ENCODE measurements at places on chromosomes 3 and 15.

- DNase-seq: no peak
Observed at GRCh38 chr3:124322309-124322880, 330.5 kb upstream of the ROPN1 start.

- DNase-seq: peak; percentile 16
Observed at GRCh38 chr3:12954891-12955650, 113.7 kb upstream of the RPL32 start.

DNA sequence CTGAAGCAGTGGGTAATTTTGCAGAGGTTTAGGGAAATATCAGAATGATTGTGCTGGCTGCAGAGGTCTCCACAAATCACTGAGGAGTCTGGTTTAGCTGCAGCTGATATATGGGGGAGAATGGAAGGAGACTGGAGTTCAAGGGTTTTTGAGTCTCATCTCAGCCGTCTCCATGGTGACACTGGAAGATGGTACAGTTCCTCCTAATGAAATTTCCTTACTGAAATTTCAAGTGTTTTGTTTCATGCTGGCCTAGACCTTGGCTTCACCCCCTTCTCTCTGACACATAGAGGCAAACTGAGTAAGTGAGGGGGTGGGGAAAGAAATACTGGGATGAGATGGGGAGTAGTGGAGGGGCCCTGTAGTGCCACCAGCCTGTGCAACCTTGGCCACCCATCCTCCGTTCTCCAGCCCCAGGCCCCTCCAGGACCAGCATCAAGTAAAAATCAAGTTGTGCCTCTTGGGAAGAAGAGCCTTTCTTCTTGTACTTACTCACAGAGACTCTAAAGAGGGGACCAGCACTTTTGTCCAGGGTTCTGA lies 17.8 kb upstream of the MORF4L1 start:
- no peak for DNase-seq

DNA sequence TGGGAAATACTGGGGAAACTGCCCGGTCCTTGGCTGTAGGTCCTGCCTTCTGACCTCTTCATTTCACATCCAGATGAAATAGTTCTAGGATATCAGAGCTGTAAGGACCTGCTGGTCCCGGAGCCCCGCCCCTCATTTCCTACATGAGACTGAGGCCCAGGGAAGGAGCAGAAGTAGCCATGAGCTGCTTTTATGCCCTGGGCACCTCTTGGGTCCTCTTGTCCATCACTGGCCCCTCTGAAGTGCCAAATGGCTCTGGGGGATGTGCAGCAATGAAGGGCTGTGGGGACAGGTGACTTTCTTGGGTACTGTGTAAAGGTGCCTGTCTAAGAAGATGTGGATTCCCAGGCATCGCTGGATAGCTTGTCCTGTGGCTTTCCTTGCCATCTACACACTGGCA lies 40.3 kb upstream of the ESYT3 start:
- no peak for DNase-seq

- DNase-seq: no peak
Observed at GRCh38 chr15:76636059-76636458, 269.1 kb downstream of the SCAPER start.

- DNase-seq: no peak
Observed at GRCh38 chr15:49876401-49877038, 242.5 kb downstream of the ATP8B4 start.

- no peak for DNase-seq
Observed at GRCh38 chr3:51221959-51222358, 163.1 kb upstream of the MANF start.

DNA sequence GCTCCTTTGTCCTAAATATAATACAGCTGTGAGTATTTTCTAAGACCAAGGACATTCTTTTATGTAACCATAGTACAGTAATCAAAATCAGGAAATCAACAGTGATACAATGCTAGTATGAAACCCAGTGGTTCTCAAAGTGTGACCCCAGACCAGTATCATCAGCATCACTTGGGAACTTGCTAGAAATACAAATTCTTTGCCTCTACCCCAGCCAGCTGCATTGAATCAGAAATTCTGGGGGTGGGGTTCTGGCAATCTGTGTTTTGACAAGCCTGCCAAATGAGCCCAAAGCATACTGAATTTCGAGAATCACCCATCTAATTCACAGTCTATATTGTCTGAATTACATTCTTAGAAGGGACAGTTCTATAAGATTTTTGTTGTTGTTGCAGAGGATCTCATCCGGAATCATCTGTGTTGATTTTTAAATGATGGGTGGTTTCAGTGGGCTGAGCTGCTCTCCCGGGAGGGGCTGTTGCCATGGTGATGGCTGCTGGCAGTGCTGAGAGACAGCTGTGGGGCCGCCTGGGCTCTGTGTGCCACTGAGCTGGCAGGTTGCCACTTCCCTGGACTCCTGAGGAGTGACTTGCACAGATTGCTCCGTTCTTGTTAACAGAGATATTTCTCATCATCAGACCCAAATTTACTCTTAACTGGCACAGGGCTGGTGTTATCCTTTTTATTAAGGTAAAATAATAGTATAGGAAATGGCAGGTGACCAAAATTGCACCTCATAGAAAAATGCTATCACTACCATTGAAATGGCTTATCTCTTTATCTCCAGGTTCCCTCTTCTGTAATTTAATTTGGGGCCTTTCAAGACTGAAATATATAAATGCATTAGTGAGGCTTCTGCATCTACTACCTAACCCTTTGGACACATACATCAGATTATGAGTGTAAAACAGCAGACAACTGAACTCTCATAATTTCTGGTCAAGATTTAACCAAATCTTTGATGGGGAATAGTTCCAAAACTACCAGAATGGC lies 56.5 kb downstream of the NEK11 start:
- peak; percentile 50 for DNase-seq

GRCh38 chr15:24857763-24858162 lies 97.0 kb upstream of the SNRPN start:
- DNase-seq: no peak

DNA sequence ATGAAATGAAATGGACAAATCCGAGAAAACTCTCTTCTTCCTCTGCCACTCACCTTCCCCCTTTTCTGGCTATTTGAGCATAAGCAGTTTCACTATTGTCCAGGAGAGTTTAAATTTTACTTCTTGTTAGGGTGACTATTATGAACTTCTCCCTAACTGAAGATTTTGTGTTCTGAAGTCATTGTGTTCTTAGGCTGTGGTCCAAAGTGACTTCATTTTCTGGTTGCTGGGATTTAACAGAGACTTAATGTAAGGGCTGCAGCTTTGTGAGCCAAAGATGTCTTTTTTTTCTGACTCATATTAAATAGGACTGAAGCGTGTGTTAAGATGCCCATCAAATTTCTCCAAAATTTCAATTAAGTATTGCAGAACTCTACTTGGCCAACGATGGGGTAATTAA lies 46.5 kb upstream of the FSTL1 start:
- DNase-seq: peak; percentile 37

DNA sequence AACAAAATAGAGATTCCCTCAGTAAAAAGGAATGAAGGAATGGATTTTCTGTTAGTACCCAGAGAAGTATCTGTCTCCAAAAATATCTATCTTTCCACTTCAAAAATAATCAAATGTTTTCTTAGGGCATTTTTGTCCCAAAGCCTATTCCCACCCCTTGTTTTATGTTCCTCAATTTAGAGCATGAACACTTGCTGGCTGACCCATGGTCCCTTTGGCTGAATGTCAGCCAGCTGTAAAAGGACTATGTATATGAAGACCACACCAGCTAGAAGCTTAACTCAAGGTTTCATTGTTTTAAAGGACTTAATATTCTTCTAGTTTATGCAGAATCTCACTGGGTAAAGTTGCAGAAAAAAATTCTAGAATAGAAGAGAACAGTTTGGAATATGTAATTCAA lies 931.2 kb downstream of the MCTP2 start:
- DNase-seq: no peak

DNA sequence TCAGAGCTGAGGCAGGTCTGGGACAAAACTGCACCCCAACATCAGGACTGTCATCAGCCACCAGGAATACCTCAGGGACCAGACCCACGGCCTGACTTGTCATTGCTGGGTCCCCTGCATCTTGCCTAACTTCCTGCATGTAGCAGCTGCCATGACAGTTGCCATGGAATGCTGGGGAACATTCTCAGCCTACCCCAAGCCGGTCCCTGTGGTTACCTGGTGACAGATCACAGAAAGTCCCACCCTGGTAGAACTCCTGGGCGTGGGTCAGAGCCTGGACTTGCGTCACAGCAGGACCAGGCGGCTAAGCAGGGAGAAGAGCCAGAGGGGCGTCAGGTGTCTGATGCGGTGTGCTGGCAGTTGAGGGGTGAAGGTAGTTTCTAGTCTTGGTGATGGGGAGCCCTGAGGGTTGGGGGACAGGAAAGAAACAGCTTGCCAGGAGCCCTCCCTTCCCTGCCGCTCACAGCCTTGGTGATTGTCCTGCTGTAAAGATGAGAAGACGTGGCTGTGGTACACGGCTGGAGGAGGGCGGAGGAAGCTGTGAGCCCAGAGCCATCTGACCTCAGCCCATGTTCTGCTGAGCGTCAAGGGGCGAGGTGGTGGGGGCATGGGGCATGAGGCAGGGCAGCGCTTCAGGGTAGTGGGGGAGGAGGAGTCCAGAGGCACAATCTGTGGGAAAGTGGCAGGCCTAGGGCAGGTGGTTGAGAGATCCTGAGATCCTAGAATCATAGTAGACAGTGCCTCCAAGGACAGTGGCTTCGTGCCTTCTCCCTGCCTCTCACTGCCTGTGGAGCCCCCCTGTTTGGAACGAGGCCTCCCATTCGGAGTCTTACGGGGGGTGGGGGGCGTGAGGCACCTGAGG lies 5.4 kb downstream of the H1-8 start:
- no peak for DNase-seq

GRCh38 chr15:57019496-57020160 lies 101.2 kb downstream of the TCF12 start:
- DNase-seq: no peak

DNA sequence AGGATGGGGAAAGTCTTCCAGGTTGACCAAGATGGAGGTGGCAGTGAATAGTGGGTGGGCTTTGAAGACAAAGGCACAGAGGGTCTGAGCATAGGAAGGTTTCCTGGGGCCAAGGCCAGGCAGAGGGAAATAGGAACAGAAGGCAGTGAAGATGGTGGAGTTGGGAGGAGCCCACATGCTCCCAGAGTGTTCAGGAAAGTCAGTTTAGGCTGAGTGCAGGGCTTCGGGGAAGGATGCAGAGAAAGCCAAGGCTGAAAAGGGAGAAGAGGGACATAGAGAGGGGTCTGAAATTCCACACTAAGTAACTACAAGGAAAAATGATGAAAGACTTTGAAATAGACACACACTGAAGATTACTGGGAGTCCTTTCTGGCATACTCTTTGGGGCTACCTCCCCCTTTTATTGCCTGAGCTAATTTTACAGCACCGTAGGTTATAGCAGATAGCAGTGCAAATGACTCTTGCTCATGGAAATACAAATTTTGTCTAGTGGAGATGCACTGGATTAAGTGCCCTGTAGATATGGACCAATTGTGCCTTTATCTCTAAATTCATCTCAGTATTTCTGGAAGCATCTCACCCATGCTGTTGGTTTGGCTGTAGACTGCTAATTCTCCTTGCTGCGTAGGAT lies 3.8 kb downstream of the CX3CR1 start:
- no peak for DNase-seq

DNA sequence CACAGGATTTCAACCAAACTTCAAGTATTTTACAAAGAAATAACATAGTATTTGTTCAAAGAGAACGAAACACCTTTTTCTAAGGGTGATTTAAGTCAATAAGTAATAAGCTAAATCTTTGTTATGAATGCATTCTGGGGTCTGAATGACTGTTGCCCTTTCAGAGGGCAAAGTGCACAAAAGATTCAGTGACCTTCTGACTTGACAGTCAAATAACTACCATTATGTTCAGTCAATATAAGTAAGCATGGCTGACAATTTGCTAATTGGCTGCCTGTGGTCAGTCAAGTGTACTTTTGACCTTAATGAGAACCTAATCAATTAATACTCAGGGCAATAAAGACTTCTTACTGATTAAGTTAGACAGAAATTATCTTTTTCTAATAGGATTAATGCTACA lies 133.1 kb upstream of the NANOGP8 start:
- DNase-seq: no peak

DNA sequence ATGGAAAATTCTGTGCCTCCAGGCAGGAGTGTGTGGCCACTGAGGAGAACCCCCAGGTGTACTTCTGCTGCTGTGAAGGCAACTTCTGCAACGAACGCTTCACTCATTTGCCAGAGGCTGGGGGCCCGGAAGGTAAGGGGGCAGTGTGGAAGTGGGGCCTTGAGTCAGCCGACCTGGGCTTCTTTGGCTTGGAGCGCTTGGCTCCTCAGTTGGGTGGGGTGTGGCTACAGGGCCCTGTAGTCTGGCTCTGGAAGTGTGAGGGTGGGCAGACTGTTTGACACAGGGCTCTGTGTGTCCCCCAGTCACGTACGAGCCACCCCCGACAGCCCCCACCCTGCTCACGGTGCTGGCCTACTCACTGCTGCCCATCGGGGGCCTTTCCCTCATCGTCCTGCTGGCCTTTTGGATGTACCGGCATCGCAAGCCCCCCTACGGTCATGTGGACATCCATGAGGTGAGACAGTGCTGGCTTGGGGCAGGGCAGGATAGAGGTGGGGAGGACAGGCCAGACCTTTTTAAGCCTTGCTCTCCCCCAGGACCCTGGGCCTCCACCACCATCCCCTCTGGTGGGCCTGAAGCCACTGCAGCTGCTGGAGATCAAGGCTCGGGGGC lies 18.2 kb upstream of the EXOG start:
- no peak for DNase-seq

DNA sequence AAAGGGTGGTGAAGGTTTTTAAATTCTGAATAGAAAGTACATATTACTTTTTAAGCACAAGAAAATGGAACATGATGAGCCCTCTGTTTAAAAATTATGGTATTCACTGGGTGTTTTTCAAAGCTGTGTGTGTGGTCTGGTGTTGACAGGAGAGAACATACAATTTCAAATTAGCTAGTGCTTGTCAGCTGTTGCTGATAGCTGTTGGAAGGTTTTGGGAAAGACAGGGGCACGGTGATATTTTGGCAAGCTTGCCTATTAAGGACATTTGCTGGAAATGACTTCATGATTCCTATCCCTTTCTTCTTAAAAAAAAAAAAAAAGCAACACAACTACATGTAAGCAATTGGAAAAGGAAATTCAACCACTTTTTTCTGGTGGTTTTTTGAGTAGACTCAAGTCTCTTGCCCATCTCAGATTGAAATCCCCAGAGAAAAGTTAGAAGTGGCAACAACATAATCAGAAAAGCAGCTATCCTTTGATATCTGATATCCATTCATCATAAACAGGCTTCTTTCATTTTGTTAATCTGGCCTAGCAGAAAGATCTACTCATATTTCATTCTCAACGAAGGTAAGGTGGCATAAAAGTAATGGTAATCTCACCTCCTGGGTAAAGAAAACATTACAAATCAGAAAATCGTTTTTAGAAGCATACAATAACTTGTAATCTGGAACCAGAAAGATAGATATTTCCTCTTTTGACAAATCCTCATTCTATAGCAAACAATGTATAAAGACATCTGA lies 130.0 kb downstream of the RBMS3 start:
- DNase-seq: no peak

- no peak for DNase-seq
Observed at GRCh38 chr3:184506561-184506991, 55.0 kb upstream of the EPHB3 start.

DNA sequence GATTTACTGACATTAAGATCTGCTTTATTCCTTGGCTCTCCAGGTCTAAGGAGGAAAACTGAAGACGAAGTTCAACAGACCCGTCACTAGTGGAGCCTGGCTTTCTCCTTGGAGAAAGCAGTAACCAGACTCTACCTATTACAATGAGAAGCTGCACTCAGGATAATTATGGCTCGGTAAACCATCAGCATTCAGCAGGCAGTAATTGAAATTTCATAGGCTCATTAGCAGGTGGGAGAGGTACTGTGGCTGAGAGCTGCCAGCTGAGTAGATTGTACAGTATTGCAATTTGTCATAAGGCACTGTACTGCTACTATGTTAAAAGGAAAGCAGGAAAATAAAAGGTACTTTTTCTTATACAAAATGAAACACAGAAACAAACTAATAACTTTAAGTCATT lies 51.2 kb downstream of the CHAC1 start:
- DNase-seq: no peak

GRCh38 chr15:98823012-98823458 lies 174.7 kb downstream of the IGF1R start:
- DNase-seq: no peak

Measured in urothelium cell line (cell line).